HEK293T (cell line): ENCODE measurements at places on chromosomes 11 and 22.

GRCh38 chr22:36328635-36329253 is 59.0 kb downstream of the MYH9 start:
- DNase-seq = no peak

DNA sequence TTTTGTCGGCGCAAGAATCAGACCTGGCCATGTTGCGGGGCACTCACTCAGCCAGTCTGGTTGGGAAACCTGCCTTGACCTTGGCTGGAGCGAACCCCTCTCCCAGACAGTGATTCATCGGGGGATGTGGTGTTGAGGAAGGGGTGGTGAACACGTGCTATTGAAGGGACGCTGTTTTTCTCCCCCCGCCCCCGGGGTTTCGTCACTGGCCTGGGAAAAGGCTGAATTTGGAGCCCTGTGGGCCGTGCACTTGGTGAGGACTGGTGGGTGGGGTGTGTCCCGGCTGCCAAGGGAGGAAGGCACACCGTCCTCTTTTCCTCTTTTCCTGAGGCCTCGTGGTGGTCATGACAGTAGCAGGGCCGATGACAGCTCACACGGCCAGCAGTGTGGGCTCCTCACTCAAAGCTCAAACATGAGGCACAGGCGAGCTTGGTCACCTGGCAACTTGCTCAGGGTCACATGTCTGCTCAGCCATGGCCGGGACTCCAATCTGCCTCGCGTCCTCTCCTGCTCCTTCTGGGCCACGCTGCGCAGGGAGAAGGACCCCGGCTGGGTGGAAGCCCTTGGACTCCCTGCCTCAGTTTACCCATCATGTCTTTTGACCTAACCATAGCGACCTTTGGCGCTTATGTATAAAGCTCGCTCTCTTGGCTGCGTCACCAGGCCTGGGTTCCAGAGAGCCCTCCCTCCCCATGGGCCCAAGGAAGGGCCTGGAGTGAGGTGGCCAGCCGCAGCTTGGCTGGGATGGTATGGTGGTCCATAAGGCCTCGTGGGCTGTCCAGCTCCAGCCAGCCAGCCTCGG is 49.4 kb downstream of the SMIM38 start:
- DNase-seq = no peak

DNA sequence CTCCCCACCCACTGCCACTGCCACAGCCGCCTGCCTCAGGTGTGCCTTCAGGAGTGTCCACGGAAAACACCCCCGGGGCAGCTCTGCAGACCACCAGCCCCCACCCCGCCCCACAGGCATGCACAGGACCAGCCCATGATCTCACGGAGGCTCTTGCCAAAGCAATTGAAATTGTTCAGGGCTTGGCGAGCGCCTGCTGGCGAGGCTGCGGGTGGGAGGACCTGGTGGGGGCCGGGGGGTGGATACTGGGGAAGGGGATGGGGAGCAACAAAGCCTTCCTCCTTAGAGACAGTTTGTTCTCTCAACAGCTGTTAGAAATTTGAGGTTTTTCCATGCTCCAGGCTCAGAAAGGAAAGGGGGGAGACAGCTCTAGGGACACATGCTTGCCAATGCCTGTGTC is 274.7 kb downstream of the MN1 start:
- DNase-seq = no peak

- DNase-seq = no peak
These were observed 4.9 kb downstream of the LGALS1 start for GRCh38 chr22:37680191-37680851.

DNA sequence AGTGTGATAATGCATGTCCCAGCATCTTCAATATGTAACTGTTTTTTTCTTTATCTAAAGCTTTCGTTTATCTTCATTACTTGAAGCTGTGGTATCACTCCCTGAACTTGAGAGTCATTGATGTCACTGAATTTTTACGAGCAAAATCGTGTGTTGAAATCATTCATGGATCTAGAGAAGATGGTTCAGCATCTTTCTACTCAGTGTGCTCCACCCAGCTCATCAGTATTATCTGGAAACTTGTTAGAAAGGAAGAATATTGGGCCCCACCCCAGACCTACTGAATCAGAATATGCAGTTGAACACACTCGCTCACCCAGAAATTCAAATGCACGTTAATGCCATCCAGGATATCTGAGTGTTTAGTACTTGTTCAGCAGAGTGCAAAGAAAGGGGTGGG is 8.3 kb downstream of the CDON start:
- DNase-seq = no peak

DNA sequence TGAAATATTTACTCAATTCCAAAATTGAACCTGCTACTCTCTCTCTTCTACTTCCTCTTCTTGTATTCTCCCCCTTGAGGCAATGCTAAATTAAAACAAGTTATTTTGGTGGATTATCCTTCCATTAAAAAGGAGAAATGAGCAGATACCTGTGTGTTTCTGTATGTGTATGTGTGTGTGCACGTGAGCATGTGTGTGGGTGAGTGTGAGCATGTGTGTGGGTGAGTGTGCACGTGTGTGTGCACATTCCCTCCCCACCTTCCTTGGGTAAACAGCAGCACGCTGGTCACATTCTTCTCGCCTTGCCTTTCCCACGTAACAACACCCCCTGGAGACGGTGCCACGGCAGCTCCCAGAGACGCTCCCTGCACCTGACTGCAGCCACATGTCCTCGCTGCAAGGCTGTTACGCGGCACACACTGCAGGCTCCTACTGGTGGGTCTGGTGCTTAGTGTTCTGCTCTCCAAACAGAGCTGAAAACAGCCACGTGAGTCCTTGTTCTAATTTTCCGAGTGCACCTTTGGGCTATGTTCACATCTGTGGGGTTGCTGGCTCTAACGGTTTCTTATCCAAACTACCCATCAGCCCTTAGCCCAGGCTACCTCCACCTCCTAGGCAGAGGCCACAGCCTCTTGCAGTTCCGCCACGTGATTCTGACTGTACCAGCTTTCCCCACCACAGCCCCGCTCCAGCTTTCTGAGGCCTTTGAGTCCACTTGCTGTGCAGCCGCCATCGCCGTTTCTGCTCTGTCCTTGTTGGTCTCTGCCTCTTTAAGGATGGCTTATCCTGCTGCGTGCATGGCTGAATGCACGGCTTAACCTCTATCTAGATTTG is 123.4 kb downstream of the CTTN start:
- DNase-seq = no peak

- no peak for DNase-seq
These were observed 12.7 kb downstream of the BAIAP2L2 start for GRCh38 chr22:38097557-38098409.

DNA sequence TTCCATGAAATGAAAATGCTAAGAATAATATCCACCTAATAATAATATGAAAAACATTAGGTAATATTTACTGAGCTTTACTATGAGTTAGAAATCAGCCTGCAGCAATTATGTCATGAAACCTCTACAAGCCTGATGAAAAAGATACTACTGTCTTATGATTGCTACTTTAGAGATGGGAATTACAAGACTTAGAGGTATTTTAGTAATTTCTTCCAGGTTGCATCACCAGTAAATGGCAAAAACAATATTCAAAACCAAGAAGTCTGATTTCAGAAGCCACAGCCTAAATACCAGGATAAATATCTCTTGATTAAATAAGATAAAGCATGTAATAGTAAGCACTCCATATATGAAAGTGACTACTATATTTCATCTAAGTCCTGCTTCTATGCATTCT is 13.8 kb downstream of the OR5B21 start:
- DNase-seq = no peak

- no peak for DNase-seq
These were observed 25.9 kb downstream of the OTOG start for GRCh38 chr11:17572791-17573460.

DNA sequence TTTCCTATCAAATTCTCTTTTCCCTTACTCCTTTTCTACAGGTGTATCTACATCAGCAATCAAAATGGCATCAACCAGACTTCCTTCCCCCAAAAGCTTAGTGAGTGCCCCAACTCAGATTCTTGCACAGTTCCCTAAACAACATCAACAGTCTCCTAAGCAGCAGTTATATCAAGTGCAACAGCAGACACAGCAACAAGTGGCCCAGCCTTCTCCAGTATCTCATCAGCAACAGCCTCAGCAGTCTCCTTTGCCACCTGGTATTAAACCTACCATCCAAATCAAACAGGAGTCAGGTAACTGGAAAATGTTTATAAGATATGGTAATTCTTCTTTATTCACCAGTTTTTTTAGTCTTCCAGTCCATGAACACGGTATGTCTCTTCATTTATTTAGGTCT is 51.4 kb downstream of the EMSY start:
- DNase-seq = no peak

DNA sequence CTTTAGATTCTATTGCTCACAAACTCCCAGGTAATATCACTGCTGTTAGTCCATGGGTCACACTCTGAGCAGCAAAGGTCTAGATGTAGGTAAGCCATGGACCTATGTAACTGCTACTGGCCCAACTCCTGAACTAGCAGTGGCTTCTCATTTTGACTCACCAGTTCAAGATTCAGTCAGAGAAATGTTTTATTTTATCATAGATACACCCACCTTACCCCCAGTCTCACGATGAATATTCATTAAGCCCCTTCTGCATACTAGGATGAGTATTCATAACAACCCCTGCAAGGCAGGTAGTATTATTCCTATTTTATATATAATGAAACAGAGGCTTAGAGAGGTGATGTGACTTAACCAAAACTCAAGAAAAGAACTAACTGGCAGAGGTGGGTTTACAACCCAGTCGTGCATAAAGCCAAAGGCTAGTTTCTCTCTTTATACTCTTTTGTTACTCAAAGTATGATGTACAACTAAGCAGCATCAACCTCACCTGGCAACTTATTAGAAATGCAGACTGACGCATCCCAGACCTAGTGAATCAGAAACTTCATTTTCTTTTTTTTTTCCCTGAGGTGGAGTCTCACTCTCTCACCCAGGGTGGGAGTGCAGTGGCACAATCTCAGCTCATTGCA is 957.6 kb upstream of the CCDC90B start:
- DNase-seq = no peak

DNA sequence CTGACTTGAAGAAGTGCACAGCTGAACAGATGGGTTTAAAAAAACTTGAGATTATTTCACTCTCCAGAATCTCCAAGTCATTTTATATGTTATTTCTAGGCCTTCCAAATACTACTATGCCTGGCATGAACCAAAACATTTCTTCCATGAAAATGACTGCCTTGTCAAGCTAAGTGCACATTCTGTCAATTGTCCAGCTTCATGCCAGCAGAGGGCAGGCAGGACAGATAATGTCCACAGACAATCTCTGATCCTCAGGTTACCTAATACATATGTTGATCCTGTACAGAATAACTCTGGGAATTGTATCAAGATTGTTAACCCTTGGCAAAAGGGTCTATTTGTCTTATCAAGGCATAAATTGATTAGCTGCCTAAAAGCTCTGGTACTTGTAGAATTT is 229.5 kb downstream of the AASDHPPT start:
- no peak for DNase-seq

GRCh38 chr11:113476553-113476952 is 1.4 kb upstream of the DRD2 start:
- no peak for DNase-seq

DNA sequence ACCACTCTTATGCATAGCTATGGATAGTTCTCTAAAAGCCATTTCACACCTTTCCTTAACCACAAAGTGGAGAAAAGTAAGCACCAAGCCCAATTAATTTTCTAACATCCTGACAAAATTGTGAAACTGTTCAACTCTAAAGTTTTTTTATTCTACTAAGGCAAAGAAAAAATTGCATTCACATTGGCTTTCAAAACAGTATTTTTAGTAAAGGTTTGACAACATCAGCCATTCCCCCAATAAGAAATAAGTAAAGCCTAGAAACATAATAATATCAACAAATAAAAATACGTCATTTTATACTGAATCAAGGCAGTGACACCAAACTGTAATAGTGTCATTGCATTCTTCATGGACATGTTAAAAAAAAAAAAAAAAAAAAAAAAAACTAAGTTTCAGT is 11.1 kb downstream of the FAM168A start:
- DNase-seq = no peak

GRCh38 chr11:102172127-102172848 is 62.0 kb downstream of the YAP1 start:
- DNase-seq = no peak

DNA sequence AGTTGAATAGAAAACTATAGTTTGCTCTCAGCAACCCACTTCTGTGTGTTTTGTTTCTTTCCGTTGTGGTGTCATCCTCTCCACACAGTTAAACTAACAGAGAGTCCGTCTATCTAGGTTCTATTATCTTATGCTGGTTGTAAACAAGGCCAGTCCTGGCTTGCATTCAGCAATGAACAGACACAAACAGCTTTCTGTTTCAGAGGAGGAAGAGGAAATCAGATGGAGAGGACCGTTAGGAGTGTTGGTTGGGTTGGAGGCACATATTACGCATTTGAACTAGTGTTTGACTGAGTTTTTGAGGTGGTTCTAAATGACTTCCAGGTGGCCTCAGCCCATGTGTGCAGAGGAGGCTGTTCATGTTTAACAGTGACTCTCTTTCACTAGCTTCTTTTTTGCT is 129.5 kb upstream of the SORL1-AS1 start:
- no peak for DNase-seq

GRCh38 chr11:69711822-69712801 is 8.3 kb upstream of the FGF19 start:
- no peak for DNase-seq

DNA sequence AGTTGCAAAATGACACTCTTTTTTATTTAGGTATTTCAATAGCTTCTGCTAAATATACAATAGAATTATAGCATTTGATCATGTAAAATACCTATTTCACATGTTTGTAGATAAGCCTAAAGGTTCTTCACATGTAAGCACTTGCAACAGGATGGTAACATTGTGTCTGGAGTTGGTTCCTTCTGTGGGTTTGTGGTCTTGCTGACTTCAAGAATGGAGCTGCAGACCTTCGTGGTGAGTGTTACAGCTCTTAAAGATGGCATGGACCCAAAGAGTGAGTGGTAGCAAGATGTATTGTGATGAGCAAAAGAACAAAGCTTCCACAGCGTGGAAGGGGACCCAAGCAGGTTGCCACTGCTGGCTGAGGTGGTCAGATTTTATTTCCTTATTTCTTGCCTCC is 246.4 kb upstream of the PDGFD start:
- no peak for DNase-seq

GRCh38 chr11:47477323-47477722 is 28.4 kb upstream of the RAPSN start:
- DNase-seq = no peak

DNA sequence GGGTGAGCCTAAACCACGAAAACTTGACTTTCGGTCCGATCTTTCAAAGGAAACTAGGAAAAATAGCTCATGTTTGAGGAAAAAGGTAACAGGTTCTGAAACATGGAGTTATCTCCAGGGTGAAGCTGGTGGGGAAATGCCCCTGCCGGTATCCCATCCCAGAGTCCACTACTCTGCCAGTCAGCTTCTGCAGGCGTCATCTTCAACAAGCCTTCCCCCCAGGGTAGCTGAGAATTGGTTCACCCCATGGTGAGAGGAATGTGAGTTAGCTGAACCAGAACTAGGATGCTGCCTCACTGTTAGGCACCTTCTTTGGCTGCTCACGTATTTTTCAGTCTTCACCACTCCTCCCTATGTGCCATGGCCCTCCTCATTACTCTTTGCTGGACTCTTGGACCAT is 1.1 kb downstream of the GVQW3 start:
- DNase-seq = no peak

GRCh38 chr11:113163291-113164030 is 150.9 kb upstream of the TTC12 start:
- DNase-seq = no peak
